DND-41 (cell line): ENCODE measurements at places on chromosomes 3 and 15.

GRCh38 chr3:12993517-12994356 is 79.5 kb downstream of the IQSEC1 start:
- DNase-seq = no peak

- no peak for DNase-seq
Observed at GRCh38 chr3:128390867-128391266, 75.8 kb downstream of the DNAJB8 start.

DNA sequence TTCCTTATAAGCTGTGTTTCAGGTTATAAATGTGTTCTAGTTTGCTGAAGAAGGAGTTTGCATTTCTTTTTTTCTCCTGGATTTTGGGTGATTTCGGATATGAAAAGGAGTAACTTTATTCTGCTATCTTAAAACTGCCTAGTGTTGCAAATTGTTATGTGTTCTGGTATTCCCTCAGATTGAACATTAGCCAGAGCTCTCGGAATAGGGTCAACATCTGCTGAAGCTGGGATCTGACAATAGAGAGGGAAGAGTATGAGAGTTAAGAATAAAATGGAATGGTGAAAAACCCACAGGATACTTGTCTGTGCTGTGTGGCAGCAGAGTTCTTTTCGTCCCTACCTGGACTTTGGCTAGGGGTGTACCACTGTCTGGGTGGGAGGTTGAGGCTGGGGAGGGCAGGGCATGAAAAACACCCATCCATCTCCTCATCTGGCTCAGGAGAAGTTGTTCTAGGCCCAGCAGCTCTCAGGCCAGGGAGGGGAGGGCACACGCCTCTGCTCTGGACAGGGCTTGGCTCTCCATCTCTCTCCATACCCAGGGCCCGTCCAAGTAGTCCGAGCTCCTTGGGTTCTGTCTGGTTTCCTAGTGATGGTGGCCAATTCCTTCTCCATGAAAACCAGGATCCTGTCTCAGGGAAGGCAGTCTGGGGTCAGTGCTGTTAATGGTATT is 13.2 kb downstream of the SPSB4 start:
- no peak for DNase-seq

- DNase-seq = no peak
Observed at GRCh38 chr15:73647259-73648013, 14.2 kb upstream of the NPTN start.

- no peak for DNase-seq
Observed at GRCh38 chr3:25349095-25349494, 79.0 kb upstream of the RARB start.

- no peak for DNase-seq
Observed at GRCh38 chr15:76987896-76988860, 6.7 kb upstream of the PSTPIP1 start.

DNA sequence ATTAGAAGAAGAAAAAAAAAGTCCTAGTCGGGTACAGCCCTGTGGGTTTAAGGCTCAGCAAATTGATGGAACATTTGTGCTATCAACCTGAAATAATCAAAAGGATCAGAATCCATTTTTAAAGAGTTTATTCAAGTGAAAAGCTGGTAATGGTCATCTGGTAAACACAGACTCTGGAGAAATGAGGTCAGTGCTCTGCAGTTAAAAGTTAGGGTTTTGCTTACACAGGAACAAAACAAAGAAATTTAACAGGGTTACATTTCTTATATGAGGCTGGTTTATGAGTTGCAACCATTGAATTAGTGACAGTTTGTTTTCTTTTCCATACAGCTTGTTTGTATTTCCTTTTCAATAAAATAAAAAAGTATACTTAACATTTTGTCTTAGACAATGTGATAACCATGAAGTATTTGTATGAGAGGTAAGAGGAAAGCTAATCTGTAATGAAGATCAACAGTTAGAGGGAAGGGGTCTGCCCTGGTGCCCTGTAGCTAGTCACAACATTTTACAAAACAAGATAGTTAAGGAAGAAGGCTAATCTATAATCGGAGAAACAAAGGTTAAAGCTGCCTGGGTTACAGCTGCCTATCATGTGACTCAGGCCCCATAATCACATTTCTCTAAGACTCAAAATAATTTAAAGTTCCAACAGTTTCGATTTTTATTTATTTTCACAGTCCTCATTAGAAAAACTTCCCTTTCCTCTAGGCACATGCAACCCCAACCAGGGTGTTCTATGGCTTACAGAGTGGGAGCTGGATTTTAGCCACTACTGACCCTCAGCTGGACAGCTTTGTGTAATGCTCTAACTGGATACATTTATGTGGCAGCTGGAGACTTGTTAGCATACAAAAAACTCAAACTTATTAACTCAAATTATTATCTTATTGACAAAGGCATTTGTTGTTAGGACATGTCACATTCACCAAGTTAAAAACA is 98.1 kb upstream of the ACP3 start:
- no peak for DNase-seq

- no peak for DNase-seq
Observed at GRCh38 chr3:159828542-159828943, 160.1 kb upstream of the IL12A start.

GRCh38 chr15:39851500-39852092 is 68.5 kb downstream of the GPR176 start:
- no peak for DNase-seq

- DNase-seq = no peak
Observed at GRCh38 chr15:40838756-40839155, 5.1 kb upstream of the SPINT1 start.

- no peak for DNase-seq
Observed at GRCh38 chr15:75517233-75517632, 61.9 kb downstream of the PTPN9 start.

- DNase-seq = no peak
Observed at GRCh38 chr15:100671858-100672543, 69.6 kb downstream of the ASB7 start.

- DNase-seq = no peak
Observed at GRCh38 chr3:31288641-31289100, 244.1 kb upstream of the STT3B start.

DNA sequence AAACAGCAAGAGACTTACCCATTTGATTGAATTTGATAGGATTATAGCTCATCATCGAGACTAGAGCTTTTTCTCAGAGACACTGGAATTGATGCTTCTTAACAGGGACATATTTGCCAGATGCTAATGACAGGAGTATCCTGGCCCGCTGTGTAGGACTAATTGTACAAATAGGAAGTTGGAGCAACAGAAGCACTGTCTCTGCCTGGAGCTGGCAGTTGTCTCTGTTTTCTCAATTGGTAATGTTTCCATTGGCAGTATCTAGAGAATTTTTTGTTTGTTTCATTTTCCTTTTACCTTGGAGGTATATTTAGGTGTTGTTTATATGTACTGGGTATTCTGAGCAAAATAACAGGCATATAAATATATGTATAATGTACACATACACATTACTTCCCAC is 8.9 kb upstream of the PCOLCE2 start:
- DNase-seq = no peak

DNA sequence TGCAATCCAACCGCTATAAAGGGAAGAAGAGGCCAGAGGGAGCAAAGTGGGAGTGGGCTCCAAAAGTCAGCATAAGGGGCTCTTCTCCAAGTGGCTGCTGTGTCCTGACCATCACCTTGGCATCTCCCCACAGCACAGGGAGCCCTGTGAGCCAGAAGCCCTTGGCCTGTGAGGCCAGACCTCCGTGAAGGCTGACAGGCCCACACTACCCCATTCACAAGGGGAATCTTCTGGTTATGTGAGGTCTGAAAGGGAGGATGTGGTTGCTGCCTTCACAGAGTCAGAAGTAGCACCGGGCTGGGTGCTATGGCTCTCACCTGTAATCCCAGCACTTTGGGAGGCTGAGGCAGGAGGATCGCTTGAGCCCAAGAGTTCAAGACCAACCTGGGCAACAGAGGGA is 2.6 kb upstream of the ULK3 start:
- no peak for DNase-seq

GRCh38 chr3:123706871-123707270 is 122.0 kb upstream of the HACD2 start:
- DNase-seq = no peak

DNA sequence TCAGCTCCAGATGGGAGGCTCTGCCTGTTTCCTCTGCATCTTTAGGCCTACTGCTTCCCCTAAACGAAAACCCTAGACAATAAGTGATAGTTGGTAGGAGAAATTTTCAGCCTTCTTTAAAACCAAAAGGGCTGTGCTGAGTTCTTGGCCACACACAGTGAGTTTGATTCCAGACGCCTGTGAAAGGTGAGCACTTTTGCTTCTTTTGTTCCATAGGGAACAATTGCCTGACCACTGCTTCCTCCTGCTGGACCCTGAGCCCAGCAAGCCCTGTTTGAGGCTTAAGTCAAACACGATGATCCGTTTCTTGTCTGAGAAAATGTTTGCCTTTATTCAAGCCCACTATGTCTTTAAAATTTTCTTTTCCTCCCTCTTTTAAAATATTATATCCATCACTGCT is 493.9 kb downstream of the ZIC1 start:
- DNase-seq = no peak
